ENCODE measurements at places on chromosomes 3 and 15.

GRCh38 chr3:156718622-156719306 is 44.4 kb downstream of the TIPARP start:
- no peak for DNase-seq

- no peak for DNase-seq
These were observed 3.4 kb upstream of the AP4E1 start for GRCh38 chr15:50905055-50905454.

DNA sequence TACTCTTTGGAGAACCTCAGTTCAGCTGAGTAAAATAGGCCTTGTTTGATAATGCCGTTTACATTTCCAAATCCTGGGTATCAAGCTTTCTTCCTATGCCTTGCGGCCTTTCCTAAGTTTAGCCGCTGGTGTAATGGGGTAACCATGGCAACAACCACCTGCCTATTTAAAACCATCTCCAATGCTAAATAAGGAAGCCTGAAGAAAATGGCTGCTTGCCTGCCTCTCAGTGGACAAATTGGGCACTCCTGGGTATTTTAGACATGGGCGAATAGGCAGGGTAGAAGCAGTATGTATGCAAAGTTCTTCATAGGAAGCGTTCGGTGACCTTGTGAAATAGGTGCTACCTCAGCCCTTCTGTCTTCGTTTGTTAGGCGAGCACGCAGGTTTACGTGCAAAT is 122.7 kb downstream of the DGKG start:
- peak; percentile 75 for DNase-seq

DNA sequence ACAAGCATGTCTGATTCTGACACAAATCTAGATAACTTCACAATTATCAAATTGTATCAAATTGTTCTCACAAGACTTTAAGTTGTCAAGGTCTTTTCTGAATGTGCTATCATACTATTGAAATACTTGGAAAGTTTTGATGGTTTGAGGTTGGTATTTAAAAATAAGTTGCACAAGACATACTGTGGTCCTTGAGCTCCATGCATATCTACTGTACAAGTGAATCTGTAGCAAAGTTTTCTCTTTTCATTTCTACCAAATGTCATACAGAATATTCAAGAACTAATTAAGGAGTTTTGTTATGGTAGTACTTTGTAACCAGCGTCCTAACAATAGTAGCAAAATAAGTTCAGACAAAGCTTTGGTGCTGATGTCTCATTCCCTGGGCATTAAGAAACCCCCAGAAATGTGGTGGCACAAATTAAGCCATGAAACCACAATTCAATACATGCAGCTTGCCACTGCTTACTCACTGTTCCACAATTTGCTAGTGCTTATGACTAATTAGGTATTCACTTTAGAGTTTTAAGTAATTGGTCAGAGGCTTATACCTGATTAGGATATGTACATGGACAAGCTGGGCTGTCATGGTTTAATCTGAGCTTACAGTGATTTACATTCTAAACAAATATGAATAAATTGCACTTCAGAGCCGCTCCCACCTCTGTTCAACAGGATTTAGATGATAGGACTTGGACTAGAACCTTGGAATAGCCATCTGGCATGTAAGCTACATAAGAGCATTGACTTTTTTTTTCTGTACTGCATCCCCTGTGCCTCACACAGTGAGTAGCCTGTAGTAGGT is 8.8 kb downstream of the TBC1D23 start:
- DNase-seq, result peak; percentile 26
